ENCODE measurements at places on chromosomes 11 and 22. TPM values are rescaled to one million over a fixed set of nuclear protein-coding genes. Genes with fewer than 3 reads are reported as not detected.

GRCh38 chr22:43481568-43482317 is 69.9 kb downstream of the MPPED1 start:
- DNase-seq = no peak

- DNase-seq = no peak
These were observed 11.6 kb downstream of the LMNTD2 start for GRCh38 chr11:548700-549603.

DNA sequence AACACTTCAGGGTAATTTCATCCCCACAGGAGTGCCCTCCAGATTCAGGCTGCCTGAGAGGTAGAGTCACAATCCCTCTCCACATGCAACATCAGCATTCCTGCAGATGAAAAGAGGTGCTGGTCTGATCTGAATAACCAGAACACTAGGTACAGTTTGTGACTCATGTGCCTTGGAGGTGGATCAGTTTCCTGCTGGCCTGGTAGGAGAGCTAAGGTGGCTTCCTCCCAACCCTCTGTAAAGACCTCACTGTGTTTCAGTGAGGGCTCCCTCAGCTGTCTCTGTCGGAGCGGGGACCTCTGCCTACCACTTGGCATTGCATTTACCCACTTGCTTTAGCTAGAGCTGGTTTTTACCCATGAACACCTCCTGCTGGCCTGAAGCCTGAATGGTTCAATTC is 7.6 kb downstream of the OR9G1 start:
- no peak for DNase-seq

DNA sequence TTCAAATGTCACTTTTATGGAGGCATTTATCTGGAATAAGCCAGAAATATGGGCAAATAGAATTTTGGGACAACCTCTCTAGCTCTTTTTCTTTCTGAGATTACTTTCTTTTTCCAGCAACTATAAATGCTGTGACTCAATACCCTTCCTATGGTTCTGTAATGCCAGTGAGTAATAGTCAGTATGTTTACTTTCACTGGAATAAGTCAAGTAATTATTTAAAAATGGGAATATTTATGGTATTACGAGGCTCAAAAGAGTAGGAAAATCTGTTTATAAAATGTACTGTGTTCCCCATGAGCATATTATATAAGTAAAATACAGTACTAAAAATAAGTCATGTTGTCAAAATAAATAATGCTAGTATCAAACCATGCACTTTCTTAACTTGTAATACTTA is 750.5 kb downstream of the LUZP2 start:
- DNase-seq = no peak

- DNase-seq = no peak
These were observed 32.2 kb upstream of the SHANK2 start for GRCh38 chr11:71284525-71285092.

DNA sequence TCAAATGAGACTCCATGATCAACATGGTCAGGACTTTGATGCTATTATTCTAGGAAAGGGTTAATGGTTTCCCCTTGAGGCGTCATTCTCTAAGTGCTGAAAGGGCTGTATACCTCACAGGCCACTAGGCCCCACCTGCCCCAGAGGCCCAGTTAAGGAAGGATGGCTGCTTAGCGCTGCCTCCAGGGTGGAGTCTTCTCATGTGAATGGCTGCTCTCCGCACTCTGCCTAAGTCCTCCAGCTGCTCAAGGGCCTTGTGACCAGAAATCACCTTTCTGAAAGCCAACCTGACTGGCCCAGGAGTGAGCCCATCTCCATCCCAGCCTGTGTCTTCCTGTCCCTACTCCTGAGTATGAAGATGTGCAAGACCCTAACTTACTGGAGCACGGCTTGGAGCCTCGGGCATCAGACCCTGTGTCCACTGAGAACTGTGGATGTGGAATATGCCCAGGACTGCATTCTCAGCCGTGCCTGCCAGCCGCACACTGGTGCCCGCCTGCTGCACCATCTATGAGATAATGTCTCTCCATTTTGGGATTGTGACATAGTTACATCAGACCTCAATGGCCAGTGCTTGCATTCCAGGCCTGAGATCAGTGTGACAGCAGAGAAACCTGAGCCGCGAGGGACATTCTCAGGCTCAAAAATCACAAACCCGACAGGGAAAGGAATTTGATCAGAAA is 51.0 kb downstream of the SNX19 start:
- no peak for DNase-seq

DNA sequence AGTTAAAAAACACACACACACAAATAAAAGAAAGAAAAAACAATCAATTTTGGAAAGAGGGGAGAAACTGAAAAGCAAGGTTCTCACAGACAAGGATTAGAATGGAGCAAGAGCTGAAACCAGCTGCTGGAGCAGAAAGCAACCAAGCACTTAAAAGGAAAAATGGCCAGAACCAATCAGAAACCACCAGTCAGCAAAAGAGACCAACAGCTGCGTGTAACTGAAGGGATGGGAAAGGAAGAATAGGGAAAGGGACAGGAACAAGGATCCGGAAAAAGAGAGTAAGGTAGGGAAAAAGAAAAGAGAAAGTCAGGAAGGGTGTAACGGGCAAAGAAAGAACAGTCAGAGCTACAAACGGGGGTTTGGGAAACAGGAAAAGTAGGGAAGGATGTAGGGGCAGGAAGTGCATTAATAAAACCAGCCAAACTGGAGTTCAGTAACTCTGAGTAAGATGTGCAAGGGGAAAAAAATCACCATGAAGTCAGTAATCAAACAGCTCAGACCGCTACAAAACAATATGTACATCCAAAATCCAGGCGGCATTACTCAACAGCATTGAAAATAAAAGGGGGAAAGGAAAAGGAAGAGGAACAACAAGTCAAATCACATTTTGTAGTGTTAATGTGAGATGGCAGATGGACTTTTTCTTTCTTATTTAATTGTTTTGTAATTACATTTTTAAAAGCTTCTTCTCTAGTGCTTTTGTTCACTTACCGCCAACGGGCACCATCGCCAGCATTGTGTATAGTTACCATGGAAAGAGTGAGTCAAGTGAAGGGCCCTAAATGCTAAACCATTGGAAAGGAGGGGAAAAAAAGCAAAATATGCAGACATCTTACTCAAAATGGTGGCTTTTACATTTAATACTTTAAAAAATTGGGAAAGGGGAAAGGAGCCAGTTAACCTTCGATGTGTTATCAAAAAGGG is 49.2 kb downstream of the APOL5 start:
- DNase-seq = no peak

DNA sequence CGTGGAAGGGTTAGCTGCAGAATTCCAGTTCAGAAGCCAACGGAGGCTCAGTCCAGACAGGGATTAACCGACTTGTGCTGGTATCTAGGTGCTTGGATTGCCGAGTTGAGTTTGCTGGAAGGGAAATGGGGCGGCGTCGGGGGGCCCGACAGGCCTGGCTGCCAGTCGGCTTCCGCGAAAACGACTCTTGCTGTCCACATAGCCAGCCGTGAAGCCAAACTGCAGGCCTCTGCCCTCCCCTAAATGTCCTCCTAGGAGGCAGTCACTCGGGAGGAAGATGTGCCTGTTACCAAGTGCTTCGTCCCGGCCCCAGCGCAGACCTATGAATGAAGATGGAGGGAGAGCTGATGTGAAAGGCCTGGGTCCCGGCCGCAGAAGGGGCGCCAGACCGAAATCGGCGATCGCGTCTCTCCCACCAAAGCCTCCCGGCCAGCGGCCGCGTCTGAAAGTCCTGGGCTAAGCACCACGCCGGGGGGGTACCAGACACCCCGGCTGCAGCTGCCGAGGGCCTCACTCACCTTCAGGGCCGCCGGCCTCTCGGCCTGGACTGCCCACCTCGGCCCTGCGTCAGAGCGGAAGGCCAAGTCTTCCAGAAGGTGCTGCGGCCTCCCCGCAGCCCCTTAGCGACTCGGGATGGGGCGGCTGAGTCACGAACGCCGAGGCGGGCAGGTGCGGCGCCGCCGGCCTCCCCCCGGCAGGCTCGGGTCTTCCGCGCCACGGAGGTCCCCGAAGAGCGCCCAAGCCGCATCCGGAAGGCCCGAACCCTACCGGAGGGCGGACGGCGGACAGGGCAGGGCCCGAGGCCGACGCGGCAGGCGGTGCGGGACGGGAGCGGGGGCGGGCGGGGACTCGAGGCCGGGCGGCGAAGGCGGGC is 7.5 kb downstream of the DPAGT1 start:
- no peak for DNase-seq

- no peak for DNase-seq
These were observed 130.7 kb downstream of the CTTN start for GRCh38 chr11:70528794-70529580.

GRCh38 chr22:35148381-35148780 is 82.4 kb downstream of the ISX start:
- DNase-seq = no peak

- DNase-seq = no peak
These were observed 23.2 kb downstream of the TAF1D start for GRCh38 chr11:93718057-93718563.

DNA sequence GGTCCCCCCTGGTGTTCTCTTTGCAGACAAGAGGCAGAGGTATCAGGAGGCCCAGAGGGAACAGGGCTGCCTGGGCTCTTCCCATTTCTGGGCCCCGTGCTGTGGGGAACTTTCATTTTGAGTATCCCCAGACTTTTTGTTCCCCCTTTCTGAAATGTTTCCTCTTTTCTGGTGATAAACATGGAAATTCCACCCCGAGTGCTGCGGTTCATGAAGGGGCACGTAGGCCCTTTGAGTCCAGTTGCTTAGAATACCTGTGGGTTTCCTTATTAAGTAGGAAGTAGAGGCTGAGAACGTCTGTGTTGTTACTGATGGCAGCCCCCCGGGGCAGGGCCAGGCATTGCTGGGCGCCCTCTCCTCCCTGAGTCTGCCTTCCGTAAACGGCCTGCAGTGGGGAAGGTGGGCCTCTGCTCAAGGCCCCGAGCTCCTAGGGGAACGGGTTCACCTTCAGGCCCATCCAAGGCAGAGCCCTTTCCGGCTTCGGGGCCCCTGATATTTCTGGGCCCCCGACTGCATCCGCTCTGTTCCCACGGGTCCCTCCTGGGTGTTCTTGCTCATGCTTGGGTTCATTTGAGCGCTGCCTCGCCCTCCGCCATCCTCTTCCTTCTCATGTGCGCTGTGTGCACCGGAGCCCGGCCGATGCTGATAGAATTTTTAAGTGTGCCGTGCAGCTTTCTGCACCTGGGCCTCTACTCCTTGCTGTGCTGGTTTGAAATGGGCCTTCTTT is 12.0 kb downstream of the TBC1D22A start:
- no peak for DNase-seq

DNA sequence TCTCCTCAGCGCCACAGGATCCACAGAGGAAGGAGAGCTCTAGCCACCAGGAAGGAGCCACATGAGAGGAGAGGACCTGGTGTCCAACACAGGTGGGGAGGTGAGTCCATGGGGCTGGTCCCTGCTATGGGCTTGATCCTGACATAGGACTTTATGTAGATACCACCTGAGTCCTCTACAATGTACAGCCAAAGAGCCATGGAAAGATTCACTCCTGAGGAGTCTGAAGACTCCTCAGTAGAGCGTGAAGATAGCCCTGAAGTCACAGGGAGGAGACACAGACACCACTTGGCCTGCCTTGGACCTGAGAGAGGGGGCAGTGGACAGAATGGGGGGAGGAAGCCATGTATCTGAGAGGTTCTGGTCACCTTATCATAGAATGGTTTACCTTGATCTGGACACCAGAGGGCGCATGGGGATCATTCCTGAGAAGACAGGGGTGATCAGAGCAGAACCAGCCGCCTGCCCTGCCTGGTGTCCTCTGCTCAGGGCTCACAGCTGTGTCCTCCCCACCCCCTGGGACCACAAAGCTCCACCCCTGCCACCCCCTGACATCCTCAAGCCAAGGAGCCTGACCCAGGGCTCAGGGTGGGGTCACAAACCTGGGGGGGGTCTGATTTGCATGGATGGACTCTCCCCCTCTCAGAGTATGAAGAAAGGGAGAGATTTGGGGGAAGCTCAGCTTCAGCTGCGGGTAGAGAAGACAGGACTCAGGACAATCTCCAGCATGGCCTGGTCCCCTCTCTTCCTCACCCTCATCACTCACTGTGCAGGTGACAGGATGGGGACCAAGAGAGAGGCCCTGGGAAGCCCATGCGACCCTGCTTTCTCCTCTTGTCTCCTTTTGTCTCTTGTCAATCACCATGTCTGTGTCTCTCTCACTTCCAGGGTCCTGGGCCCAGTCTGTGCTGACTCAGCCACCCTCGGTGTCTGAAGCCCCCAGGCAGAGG is 77.0 kb downstream of the ZNF280B start:
- peak; percentile 47 for DNase-seq

DNA sequence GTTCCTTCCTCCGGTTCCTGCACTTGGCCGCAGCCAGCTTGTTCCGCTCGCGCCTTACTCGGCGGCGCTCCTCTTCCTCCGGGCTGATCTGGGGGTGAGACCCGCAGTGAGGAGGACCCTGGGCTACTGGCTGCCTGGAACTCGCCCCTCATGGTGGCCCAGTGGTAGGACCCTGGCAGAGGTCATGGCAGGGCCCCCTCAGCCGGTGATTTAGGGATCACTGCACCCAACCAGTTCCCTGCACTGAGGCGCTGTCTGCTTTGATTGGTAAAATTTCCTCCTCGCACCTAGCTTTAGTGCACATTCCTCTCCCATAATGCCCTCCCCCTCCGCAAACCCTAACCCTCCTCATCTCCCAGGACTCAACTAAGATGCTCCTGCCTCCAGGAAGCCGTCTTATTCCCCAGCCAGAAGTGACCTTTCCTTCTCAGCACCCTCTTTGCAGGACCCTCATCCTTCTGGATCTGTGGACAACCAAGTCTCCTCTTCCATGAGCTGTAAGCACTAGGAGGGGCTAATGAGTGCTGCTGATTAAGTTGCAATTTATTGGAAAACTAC is 3.6 kb downstream of the CCDC85B start:
- no peak for DNase-seq

- no peak for DNase-seq
These were observed 35.5 kb downstream of the BBOX1 start for GRCh38 chr11:27076121-27076589.

Gene CLDN5
- polyA plus RNA-seq = 40.7 TPM

Gene LBHD1
- 6.3 TPM for polyA plus RNA-seq

Gene GRIA4
- 0.38 TPM for polyA plus RNA-seq

Gene MCHR1
- polyA plus RNA-seq = 0.28 TPM

Gene MYBPC3
- polyA plus RNA-seq = not detected

Gene CYB5R2
- 27.3 TPM for polyA plus RNA-seq

Gene FAM83F
- 2.7 TPM for polyA plus RNA-seq

Gene JHY
- polyA plus RNA-seq = 11.3 TPM

Gene FGF4
- 0.05 TPM for polyA plus RNA-seq

Gene TIGD3
- 0.53 TPM for polyA plus RNA-seq

Measured in renal cortex interstitium (tissue), 15 donors.